Dorsolateral prefrontal cortex (tissue), 122 donors: ENCODE measurements at places on chromosomes 12 and 14.

- DNase-seq: no peak
These were observed 1.6 kb downstream of the RHOF start for GRCh38 chr12:121791671-121792551.

- no peak for DNase-seq
These were observed 63.5 kb downstream of the DGLUCY start for GRCh38 chr14:91177073-91178034.

DNA sequence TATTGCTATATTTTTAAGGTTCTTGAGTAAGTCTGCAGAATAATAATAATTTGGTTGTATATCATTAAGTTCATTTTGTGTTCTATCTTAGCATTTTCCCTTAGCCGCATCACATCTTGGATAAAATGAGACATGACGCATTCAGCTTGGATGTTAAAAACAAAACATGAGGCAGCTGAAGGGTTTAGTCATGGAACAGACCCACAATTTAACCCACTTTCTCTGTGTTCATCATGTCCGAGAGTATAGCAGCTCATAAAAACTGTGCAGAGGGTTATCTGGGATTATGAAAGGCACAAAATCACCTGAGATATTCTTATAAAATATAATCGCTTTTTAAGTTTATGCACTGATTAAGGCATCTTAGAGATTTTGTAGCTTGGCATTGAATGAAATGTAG is 219.3 kb downstream of the TRHDE start:
- no peak for DNase-seq

GRCh38 chr12:80262771-80263170 is 163.4 kb downstream of the OTOGL start:
- DNase-seq: no peak

DNA sequence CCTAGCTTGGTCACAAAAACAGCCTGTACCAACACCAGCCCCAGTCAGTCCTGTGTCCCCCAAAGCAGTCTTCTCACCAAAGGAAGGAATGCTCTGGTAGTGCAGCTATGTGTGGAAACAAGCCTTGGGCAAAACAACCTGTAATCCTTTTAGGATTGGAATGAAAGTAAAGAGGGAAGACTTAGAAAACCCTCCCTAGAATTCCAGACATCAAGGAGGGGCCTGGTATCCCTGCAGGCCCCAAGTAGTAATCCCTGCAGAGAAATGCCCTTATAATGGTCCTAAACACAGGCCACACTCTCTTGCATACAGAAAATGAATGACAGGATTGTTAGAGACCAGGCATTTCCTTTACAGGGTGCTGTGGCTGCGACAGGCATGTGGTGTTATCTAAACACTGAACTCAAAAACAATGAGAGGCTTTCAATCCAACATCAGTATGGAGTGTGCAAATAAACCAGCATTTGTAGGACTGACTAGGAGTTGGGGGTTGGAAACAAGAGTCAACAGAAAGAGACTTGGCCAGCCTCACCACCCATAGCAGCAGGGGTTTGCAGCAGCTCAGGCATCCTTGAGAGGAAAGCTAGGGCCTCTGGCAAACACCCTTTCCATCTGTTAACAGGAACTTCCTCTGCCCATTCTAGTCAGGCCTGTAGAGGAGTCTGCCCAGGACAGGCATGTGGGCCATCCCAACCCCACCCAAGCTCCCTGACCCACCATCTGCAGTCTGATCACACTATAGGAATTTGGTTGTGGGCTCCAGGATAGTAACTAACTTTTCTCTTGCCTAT is 59.1 kb downstream of the DCAF5 start:
- no peak for DNase-seq

GRCh38 chr14:105324080-105324778 is 9.7 kb downstream of the PACS2 start:
- peak; percentile 71 for DNase-seq

GRCh38 chr12:19451196-19451595 is 11.9 kb downstream of the AEBP2 start:
- DNase-seq: no peak

DNA sequence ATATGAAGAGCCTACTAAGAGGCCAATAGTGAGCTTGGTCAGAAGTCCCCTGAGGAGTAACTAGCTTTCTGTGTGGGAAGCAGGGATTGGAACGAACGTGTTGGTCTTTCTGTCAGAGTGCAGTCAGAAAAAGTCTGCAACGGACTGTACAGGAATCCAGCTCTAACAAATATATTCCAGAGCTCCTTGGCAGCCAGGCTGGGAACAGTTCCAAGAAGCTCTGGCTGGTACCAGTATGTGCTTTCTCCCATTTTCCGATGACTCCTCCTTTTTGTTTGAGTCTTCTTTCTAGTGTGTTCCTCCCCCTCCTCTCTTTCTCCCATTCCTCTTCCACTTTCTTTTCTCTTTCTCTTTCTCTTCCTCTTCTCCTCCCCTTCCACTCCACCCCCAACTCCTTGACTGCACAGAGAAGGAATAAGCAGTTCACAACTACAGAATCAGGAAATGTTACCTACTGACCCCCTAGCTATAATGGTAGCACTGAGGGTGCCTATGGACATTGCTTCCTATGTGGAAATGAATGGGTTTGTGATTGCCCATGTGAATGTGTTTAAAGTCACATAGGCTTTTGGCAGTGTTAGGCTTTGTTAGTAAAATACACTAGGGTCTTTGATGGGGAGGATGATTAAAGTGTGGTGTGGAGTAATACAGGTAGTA is 59.9 kb downstream of the TTLL5 start:
- DNase-seq: peak; percentile 85

DNA sequence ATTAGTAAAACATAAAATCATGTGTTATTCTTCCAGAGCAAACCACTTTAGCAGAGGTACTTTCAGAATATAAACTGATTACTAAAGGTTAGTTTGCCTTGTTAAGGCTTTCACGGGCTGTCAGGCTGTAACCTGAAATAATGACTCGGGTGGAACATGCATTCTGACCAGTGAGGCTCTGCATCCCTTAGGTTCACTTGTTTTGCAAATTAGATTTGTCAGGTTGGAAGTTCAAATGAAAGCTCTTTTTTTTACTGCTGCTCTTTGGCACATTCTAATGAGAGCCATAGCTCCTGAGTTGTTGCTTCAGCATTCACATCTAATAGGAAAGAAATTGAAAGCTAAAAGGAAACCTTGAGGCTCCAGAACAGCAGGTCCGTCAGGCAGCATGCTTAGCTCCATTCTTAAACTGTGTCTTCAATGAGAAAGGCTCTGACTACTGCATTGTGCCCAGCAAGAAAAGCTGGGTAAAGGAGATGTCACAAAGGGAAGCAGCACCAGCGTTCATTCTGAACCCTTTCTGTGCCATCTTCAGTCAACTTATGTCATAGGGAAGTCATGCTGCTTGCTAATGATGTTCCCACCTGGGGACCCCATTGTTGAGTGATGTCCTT is 445.5 kb upstream of the FBXO33 start:
- no peak for DNase-seq

- DNase-seq: no peak
These were observed 231.2 kb downstream of the PIK3C2G start for GRCh38 chr12:18492372-18493025.

- DNase-seq: no peak
These were observed 24.3 kb upstream of the PARP11 start for GRCh38 chr12:3897371-3897971.

DNA sequence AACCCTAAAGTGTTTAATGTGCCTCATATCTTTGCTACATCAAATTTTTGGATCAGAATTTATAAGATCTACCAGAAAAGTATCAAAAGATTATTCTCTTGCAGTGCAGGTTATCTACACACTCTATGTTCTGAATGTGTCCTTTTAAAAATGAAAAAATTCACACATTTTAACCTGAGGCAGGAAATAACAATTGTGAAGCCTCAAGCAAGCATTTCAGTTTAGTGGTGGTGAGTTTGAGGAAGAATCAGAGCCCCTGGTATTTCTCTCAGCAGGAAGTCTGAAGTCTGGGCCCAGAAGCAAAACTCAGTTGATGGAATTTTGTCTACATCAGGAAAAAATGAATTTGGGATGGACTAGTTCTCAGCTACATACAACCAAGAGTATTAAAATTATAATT is 137.0 kb upstream of the PZP start:
- no peak for DNase-seq

GRCh38 chr12:79317179-79317847 is 373.5 kb downstream of the PAWR start:
- no peak for DNase-seq
